ENCODE measurements at places on chromosomes 3 and 15.

DNA sequence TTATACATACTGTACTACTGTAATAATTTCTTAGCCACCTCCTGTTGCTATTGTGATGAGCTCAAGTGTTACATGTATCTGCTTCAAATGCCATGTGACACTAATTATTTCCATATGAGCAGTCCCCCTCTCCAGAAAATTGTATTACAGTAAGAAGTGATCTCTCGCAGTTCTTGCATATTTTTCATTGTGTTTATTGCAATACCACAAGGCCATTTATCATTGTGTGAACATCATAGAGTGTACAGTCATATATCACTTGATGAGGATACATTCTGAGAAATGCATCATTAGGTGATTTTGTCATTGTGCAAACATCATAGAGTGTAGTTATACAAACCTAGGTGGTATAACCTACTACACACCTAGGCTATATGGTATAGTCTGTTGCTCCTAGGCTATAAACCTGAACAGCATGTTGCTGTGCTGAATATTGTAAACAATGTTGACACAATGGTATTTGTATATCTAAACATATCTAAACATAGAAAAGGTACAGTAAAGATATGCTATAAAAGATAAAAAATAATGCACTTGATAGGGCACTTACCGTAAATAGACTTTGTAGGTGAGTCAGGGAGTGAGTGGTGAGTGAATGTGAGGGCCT lies 189.6 kb upstream of the MLF1 start:
- DNase-seq = peak; percentile 7

GRCh38 chr3:43522727-43523362 lies 99.0 kb downstream of the ANO10 start:
- peak; percentile 73 for DNase-seq

DNA sequence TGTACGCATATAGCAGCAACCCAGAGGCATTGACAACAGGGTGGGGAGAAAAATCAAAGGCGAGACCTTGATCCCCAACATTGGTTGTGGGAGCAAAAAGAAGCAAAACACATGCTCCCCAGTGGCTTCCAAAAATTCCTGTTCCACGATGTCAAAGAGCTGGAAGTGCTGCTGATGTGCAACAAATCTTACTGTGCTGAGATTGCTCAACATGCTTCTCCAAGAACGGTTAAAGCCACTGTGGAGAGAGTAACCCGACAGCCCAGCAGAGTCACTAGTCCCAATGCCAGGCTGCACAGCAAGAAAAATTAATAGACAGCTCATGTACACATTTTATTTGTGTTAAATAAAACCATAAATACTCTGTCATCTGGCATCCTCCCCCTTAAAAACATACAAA lies 179.9 kb upstream of the PFN2 start:
- peak; percentile 47 for DNase-seq

GRCh38 chr15:98887976-98888375 lies 119.6 kb downstream of the PGPEP1L start:
- no peak for DNase-seq

DNA sequence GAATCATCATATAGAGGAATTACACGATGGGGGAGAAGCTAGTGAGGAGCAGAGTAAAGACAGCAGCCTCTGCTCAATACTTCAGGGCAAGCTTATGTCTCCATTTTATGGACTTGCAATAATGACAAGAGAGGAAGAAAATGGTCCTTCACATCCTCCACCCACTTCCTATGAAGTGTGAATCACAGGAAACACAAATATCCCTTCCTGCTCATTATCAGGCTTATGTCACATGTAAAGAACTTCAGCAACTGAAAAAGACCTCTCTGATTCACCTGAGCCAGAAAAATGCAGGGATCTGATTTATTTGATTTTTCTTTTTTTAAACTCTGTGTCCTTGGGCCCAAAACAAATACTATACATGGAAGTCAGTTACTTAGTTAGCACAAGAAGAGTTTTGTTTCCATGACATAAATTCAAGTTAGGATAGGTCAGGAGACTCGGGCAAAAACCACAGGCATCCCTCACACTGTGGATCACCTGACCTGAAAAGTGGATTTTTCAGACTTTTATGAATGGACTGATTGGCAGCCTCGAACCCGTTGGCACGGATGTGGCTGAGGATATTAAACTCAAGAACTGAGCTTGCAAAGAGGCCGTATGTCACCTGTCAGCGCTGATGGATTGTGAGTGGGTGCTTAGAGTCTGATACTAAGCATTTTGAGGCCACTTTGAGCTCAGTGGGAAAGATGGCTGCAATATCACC lies 620.8 kb upstream of the MDFIC2 start:
- DNase-seq = no peak

Measured in IMR-90 (cell line).